ENCODE measurements at places on chromosomes 5 and 9.

DNA sequence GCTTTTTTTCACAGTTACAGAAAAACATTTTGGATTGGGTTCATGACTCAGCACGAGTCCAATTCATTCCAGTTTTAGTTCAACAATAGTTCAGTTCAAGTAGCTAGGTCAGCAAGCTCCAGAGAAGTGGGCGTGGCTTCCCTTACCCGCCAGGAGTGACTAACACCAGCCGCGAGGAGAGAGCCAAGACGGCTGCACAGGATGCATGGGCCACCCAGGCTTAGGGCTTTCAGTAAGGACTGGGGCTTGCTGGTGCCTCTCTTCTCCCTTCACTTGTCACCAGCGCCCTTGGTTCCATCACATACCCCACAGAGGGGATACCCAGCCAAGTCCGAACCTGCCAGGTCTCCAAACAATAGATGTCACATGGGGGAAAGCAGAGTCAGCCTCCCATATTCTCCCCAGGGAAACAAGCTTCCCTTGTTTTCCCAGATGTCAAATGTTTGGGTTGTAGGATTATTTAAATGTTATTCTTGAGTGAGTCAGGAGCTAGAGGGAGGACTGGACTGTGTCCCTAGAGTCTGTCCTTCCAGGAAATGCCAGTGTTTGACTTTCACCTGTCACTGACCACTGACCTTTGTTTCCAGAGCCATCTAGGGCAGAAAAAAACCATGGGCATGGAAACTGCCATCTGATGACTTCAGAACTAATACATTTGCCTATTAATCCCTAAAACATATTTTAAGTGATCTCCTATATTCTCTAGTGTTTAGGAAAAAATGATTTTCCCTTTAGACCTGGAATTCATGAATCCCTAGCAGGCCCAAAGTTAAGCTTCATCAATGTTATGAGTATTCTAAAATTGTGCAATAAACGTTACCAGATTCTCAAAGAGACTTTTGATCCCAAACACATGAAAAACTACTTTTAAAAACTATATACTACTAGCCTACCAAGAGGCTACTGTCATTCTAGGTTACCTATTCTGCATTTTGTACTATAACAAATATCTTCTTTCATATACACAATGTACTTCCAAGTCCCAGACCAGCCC lies 51.9 kb downstream of the NIPAL4 start:
- DNase-seq = peak; percentile 99

GRCh38 chr5:40452874-40453624 lies 226.7 kb upstream of the PTGER4 start:
- DNase-seq = no peak

- no peak for DNase-seq
Measured at GRCh38 chr9:133818444-133818843, 80.3 kb upstream of the SARDH start.

GRCh38 chr5:97676608-97677007 lies 493.6 kb upstream of the RIOK2 start:
- DNase-seq = no peak

DNA sequence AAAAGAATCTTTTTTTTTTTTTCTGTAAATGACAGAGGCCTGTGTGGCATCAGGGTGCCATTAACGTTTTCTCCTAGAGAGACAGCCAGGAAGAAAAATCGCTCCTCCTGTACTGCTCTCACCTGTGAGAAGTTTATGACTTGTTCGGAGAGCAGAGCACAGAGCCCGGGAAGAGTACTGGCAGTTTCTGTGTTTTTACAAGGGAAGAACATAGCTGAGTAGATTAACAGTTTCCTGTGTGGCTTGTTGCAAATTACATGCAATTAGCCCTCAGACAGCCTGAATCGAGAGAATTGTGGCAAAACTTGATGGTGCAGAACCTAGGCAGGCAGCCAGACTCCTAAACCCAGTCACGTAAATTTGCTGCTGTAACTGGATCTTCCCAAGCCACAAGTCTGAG lies 32.1 kb downstream of the PRKACG start:
- no peak for DNase-seq

DNA sequence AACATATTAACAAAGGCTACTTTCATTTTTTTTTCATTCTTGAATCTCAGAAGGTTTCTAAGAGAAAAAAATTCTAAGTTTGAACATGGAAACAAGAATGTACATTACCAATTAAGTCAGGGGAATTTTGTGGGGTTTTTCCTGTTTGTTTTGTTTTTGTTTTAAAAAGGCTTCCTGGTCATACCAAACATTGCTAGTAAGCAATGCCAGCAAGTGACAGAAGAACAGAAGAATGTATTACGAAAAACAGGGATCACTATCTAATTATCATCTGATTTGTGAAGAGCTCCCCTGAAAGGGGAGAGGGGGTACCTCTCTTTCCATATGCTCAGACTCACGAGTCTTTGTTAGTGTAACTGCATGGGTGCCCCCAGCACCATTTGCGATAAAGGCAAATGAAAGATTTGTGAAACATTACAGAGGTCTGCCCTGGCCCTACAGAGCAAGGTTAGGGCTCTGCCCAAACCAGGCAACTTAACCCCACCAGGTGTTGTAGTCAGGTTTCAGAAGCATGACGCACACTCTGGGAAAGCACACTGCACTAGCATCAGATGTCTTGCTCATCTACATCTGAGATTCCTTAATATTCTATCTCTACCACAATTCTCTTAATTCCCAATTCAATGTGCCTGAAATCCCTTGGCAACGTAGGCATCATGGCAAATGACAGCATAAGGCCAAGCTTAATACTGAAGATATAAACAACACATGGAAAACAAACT lies 268.2 kb downstream of the MLLT3 start:
- DNase-seq = no peak

DNA sequence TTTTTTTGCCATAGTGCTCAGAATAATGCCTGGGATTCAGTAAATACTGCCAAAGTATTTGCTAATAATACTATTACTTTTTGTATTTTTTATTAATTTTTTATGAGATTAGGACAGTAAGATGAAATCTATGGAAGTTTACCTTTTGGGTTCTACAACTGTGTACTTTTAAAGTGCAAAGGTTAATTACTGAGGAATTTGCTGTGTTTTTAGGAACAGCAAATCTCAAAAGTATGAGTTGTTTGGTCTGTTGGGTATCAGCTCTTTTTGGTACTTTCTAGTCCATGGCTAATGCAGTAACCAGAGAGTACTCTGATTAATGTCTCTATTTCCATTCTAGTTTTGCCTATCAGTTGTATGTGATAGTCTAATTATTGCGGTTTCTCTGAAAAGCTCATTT lies 5.1 kb downstream of the HSPA4 start:
- no peak for DNase-seq

GRCh38 chr5:174570662-174571061 lies 153.7 kb upstream of the MSX2 start:
- no peak for DNase-seq

DNA sequence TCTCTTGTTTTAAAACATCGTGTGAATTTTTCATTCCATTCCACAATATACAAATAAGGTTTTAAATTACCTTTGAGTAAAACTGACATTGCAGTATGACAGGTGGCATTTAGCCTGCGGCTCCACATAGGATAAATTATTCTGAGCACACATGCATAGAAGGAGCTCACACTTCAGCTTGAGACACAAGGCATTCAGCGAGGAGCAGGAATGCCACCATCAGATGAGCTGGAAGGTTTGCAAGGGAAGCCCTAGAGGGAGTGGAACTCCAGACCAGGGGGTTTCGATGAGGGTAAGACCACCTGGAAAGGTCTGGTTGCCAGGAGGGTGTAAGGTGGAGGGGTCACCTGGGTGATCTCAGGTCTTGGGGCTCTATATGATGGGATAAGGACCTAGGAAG lies 259.0 kb upstream of the ADRA1B start:
- DNase-seq = no peak

GRCh38 chr9:99171225-99172123 lies 50.3 kb downstream of the ALG2 start:
- no peak for DNase-seq

- DNase-seq = no peak
Measured at GRCh38 chr9:85599540-85600105, 142.1 kb downstream of the AGTPBP1 start.

- DNase-seq = no peak
Measured at GRCh38 chr5:120298981-120299380, 165.1 kb upstream of the PRR16 start.

- DNase-seq = no peak
Measured at GRCh38 chr5:28691526-28691925, 1653.1 kb upstream of the CDH9 start.

DNA sequence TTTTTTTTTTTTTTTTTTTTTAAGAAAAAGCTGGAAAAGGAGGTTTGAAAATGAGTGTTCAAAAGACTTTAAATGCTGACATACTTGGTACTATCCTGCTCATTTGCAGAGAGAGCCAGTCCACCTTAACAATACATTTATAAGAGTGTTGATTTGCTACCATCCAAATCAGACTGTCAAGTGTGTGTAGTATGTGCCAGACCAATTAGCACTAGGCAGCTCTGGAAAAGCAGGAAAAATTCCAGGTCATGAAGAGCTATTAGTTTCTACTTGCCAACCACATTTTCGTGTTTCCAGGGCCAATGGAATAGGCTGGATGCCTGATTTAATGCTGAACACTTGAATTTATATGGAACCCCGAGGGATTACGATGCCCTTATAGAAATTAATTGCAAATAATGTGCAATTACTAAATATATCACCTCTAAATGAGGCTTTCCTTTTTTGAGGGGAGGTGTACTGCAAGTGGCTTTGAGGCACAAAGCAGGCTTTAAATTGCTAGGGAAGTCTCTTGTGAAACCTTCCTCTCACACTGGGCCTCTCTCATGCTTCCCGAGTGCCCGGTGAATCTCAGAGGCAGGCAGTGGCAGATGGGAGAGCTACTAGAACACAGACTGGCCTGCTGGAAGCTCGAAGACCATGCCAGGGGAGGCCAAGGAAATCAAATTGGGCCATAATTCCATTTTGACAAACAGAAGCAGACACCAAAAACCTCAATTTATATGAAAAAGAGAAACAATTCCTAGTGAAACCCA lies 178.7 kb downstream of the PPP2R2B start:
- DNase-seq = no peak

GRCh38 chr5:59038798-59039295 lies 456.0 kb downstream of the RAB3C start:
- DNase-seq = peak; percentile 66

DNA sequence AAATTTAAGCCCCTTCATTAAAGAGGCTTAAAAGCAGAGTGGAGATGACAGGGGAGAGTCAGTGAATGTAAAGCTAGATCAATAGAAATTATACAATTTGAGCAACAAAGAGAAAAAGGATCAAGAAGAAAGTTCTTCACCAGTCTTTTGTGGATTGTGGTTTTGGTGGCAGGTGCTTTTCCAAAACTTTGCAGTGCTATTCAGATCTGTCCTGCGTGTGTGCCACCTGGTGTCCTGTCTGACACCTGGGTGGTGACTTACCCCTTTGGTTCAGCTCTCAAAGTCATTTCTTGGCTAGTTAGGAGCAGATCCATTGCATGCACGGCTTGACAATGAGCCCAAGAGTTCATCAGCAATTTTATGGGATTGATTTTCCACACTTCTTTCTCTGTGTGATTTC lies 69.4 kb downstream of the SREK1 start:
- no peak for DNase-seq

DNA sequence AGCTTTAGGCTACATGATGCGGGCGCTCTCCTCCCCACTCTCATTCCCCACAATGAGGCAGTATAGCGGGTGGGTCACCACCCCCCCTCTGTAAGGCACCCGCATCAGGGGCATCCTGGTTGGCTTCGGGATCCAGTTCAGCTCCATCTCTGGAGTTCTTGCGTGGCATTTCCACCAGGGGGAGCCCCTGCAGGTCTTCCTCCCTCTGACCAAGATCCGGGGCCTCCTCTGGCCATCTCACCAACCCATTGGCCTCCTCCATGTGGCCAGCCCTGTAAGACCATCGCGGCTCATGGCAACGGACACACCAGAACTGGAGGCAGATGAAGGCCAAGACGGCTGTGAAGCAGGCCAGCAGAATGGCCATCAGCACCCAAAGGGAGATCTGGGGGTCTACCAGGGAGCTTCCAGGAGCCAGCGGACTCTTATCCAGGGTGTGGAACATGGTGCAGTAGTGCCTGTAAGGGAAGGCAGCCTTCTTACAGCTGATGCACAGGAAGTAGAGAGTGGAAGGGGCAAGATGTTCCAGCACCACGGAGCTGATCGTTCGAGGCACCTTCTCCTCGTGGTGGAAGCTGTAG lies 77.0 kb downstream of the CYFIP2 start:
- DNase-seq = no peak

DNA sequence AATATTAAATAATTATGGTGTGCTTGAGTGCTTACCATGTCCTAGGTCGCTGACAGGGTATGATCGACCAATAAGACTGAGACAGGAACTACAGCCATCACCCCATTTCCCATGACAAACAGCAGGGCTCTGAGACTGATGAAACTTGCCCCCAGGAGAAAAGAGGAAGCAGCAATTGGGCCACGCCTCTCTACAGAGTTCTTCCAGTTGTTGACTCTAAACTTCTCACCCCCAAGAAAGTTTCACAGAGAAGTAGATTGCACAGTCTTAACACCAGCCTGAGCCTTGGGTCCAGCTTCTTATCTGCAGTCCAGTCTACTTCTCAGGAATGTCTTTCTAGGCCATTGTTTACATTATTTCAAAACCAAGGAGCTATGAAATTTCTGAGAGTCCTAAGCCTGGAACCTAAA lies 182.2 kb upstream of the ANKRD55 start:
- DNase-seq = peak; percentile 72

DNA sequence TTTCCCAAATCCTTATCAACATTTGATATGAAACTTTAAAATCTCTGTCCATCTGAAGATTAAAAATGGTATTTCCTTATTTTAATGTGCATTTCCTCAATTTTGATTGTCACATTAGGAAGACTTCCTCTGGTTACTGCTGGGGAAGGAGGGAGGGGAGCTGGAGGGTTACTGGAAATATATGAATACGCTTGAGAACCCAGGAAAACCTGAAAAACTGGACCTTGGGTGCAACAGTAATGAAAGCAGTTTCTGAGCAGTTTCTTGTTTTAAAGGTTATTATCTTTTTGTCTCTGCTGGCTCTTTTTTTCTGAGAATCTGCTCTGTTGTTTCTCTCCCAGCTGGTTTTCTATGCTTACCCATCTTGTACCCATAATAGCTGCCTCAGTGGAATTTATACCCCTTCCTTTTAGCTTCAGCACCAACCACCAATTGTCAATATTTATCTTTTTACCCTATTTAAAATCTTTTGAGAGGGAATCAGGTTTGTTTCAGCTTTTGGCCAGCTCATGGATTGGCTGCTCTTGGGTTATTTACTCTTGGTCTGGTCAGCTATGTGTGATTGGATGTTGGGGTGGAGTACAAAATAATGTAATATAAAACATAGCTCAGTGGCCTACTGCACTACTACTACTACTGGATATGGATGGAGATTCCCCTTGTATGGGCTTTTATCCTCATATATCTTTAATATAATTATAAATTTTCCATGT lies 67.4 kb downstream of the UNC13B start:
- DNase-seq = no peak

DNA sequence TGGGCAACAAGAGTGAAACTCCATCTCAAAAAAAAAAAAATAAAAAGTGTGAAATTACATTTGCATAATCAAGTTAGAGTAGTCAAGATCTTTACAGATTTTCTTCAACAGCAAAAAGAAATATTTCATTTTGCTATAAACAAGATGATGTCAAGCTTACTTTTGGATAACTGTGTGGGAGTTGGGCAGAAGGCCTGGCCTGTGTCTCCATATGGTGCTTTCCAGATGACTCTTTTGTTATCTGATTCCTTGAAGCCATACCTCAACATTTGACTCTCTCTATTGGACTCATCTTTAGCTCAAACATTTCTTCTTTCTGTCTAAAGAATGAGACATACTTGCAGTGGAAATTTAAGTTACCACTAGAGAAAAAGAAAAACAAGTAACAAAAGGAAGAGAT lies 246.8 kb downstream of the MSX2 start:
- no peak for DNase-seq
